Tibial nerve (tissue), 4 donors: ENCODE measurements at places on chromosomes 13 and 19.

- no peak for DNase-seq
Measured at GRCh38 chr19:31041461-31041860, 307.8 kb downstream of the TSHZ3 start.

- no peak for DNase-seq
Measured at GRCh38 chr13:28558567-28558966, 63.6 kb upstream of the FLT1 start.

- DNase-seq, result no peak
Measured at GRCh38 chr19:54305141-54305540, 7.8 kb downstream of the LILRA5 start.

- DNase-seq, result no peak
Measured at GRCh38 chr13:58087566-58087965, 456.0 kb downstream of the PCDH17 start.

DNA sequence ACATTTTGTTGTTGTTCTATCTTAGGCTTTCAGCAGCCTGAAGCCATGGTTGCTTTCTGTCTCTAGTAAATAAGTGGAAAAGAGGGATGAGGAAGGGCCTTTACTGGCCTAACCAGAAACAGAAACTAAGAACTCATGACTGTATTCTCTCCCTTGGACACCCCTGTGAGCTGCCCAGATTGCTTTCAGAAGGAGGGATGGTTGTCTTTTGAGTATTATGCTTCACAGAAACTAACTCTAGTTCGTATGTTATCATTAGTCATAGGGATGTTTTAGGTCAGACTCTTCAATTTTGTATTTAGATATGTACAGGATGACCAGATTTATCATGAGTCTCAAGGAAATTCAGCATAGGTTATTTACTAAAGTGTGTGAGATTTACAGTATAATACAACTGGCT lies 17.5 kb downstream of the BORA start:
- DNase-seq, result no peak

DNA sequence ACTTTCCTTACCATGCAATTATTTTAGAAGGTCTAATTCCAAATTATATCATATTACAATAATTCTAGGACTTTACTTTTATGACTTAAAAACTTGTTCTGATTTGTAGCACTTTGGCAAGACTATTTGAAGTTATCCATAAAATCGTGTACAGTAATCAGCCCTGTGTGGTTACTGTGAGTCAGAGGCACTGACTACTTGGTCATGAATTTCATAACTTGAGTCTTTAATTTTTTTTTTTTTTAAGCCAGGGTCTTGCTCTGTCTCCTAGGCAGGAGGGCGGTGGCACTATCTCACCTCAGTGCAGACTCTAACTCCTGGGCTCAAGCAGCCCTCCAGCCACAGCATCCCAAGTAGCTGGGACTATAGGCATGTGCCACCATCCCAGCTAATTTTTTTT lies 1319.2 kb upstream of the SLC10A2 start:
- no peak for DNase-seq

DNA sequence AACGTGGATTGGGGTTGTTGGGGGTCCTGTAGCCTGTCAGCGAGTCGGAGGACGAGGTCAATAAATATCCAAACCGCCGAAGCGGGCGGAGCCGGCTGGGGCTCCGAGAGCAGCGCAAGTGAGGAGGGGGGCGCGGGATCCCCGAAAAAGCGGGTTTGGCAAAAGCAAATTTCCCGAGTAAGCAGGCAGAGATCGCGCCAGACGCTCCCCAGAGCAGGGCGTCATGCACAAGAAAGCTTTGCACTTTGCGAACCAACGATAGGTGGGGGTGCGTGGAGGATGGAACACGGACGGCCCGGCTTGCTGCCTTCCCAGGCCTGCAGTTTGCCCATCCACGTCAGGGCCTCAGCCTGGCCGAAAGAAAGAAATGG lies 754 bp upstream of the SIX5 start:
- DNase-seq, result no peak
